ENCODE measurements at places on chromosomes 13 and 19. TPM values are rescaled to one million over a fixed set of nuclear protein-coding genes. Genes with fewer than 3 reads are reported as not detected.

GRCh38 chr13:113106711-113107351, 1.2 kb downstream of the F7 start:
- H3K36me3 ChIP-seq, result no peaks in the 10 kb centered on the region
- peaks cover 12% of the 10 kb centered on the region for H3K4me1 ChIP-seq
- H3K4me3 ChIP-seq, result no peak overlapping the region
- peaks cover 18% of the 10 kb centered on the region for H3K27me3 ChIP-seq

- no peak for DNase-seq
- H3K4me3 ChIP-seq, result no peak overlapping the region
- H3K36me3 ChIP-seq, result no peaks in the 10 kb centered on the region
- H3K4me1 ChIP-seq, result no peaks in the 10 kb centered on the region
- no peaks in the 10 kb centered on the region for H3K27me3 ChIP-seq
Observed at GRCh38 chr13:93603043-93603442, 376.4 kb downstream of the GPC6 start.

The VSTM1 gene
- total RNA-seq, result not detected

- no peaks in the 10 kb centered on the region for H3K4me1 ChIP-seq
- no peaks in the 10 kb centered on the region for H3K36me3 ChIP-seq
- no peak for DNase-seq
- H3K27me3 ChIP-seq, result no peaks in the 10 kb centered on the region
- no peak overlapping the region for H3K4me3 ChIP-seq
Observed at GRCh38 chr13:60172111-60172510, 8.4 kb upstream of the DIAPH3 start.

The ZNF546 gene
- total RNA-seq, result 4.2 TPM

DNA sequence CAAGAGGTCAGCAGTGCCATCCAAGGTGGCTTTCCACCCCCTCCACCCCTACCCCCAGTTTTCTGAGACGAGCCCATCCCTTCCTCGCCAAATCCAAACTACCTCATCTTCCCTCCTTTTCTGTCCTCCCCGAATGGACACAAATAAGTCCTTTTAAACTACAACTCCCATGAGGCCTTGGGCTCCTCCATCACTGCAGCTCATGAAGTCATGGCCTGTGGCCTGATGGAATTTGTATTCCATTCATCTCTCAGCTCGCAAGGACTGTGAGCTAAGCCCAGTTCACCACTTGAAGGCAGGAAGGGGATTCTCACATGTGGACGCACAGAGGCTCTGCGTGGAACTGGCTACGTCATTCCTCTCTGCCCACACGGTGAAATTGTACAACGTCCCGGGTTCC, 12.5 kb downstream of the PTPRH start:
- H3K4me3 ChIP-seq, result no peak overlapping the region
- H3K36me3 ChIP-seq, result no peaks in the 10 kb centered on the region
- H3K27ac ChIP-seq, result no peak overlapping the region

The NLRP12 gene
- 0.17 TPM for total RNA-seq

DNA sequence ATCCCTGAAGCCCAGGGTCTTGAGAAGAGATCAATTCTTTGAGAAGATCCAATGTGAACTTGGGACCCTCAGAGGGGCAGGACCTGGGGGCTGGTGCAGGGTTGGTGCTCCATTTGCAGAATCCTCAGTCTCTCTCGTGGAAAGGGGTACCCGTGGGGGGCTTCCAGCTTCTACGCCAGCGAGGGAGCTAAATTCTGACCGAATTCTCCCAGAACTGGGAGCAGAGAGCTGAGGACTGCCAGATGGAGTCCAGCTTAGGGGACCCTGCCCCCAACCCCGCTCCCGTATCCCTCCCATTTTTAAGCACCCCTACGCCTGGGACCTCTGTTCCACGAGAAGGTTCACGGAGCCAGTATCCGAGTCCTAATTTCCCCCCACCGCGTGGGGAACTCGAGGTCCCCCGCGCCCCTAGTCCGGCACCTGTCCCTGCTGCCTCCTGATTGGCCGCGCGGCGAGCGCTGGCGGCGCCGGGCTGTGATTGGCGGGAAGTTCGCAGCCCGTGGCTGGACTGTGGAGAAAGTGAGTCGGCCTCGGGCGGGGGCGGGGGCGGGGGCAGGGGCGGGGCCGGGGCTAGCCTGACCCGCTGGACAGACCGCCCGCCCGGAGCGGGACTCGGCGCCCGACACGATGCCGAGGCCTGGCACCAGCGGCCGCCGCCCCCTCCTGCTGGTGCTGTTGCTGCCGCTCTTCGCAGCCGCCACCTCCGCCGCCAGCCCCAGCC, 4.4 kb upstream of the LTBP4 start:
- no peak overlapping the region for H3K27ac ChIP-seq
- DNase-seq, result peak; percentile 74
- peaks cover 25% of the 10 kb centered on the region for H3K27me3 ChIP-seq
- no peaks in the 10 kb centered on the region for H3K36me3 ChIP-seq
- H3K4me3 ChIP-seq, result peak overlapping the region; percentile 72

- H3K36me3 ChIP-seq, result peaks cover 6% of the 10 kb centered on the region
- H3K4me1 ChIP-seq, result peaks cover 19% of the 10 kb centered on the region
- no peak overlapping the region for H3K27ac ChIP-seq
- no peak overlapping the region for H3K4me3 ChIP-seq
- no peaks in the 10 kb centered on the region for H3K27me3 ChIP-seq
Observed at GRCh38 chr19:49160450-49161189, 3.0 kb downstream of the TRPM4 start.
